ENCODE measurements at places on chromosomes 5 and 9.

- no peak for DNase-seq
Observed at GRCh38 chr9:124783830-124784229, 6.9 kb downstream of the OLFML2A start.

GRCh38 chr5:41955432-41956024, 30.4 kb downstream of the FBXO4 start:
- no peak for DNase-seq

DNA sequence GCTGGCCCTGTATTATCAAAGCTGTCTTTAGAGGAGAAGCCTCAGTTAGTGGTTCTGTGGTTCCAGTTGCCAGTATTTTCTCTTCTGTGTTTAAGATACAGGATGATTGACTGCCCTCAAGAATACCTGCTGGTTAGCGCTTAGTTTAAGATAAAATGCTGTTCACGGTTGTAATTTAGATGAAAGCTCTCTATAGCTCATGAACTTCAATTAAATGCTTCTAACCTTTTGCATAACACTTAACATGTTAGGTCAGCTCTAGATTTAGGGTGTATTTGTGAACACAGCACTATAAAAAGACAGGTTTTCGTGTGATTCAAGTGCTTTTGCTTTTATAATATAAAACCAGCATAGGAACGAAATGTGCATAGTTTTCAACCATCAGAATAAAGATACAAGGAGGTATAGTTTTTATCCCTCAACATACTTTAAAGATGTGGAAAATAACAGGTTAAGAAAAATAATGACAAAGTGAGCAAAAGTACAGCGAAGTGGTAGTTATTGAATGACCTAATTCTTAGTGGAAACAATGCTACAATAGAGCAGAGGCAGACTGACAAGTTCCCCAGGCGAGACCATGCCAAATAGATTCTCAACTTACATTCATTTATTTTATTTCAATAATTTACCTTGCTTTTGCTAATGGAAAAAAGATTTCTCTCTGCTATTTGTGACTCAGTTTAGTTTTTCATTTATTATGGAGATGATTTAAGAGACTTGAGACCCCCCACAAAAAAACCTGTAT, 602.6 kb upstream of the DMAC1 start:
- no peak for DNase-seq

- DNase-seq: no peak
Observed at GRCh38 chr9:95726756-95727155, 148.7 kb upstream of the ERCC6L2 start.

Data from NCI-H510A (cell line).